DMS53 (cell line): ENCODE measurements at places on chromosomes 5 and 9.

DNA sequence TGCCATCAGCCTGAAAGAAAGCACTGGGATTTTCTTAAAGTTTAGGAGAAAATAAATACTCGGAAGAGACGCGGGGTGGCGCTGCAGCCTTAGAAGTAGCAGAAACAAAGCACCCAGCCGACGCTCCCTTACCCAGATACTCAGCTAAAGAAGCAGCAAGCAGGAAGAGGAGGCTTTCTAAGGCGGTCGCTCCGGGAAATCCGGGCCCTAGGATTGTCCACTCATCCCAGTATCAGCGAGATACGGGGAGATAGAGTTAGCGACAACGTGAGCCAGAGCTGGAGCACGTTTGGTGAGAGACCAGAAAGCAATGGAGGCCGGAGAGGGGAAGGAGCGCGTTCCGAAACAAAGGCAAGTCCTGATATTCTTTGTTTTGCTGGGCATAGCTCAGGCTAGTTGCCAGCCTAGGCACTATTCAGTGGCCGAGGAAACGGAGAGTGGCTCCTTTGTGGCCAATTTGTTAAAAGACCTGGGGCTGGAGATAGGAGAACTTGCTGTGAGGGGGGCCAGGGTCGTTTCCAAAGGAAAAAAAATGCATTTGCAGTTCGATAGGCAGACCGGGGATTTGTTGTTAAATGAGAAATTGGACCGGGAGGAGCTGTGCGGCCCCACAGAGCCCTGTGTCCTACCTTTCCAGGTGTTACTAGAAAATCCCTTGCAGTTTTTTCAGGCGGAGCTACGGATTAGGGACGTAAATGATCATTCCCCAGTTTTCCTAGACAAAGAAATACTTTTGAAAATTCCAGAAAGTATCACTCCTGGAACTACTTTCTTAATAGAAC lies at the start of gene PCDHB2:
TSS of gene PCDHB2 (plus strand) at position 135 of the 782 bp plus-strand sequence. CDS start at position 311, 176 bp downstream.
- peak; percentile 94 for DNase-seq

DNA sequence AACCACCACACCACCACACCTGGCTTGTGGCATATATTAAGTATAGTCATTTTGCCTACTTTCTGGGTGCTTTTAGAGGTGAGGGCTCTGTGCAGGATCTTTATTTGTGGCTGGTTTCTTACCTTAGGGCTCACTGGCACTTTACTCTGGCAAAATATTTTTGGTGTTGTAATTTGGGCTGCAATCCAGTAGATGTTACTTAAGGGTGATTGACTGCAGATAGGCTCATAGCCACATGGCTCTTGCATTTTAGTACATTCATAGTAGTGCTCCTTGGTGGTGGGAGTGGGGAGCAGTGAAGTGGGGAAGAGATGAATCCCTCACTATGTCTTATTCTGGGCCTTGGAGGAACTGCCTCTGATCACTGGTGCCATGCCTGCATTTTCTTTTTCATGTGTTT lies 376.1 kb upstream of the GRIN3A start:
- no peak for DNase-seq

- no peak for DNase-seq
Measured at GRCh38 chr9:13142776-13143175, 136.7 kb downstream of the MPDZ start.

DNA sequence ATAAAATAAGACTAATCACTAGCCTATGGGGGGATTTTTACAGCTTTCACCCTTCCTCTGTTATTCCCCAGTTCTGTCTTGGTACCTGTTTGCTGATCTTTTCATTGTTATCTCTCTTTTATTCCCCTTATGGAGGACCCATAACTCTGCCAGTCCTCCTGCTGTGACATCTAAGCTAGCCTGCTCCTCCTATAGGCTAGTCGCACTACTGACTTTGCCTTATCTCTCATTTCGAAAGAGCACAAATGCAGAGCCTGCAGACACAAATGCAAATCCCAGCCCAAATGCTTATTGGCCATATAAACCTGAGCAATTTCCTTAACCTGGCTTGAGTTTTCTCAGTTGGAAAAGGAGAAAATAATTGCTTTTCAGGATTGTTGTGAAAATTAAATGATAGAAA lies 59.1 kb upstream of the CAMK4 start:
- no peak for DNase-seq

GRCh38 chr5:126973193-126973592 lies 57.2 kb downstream of the MARCHF3 start:
- DNase-seq: no peak

GRCh38 chr9:8337834-8338766 lies 538.5 kb upstream of the DMAC1 start:
- no peak for DNase-seq

DNA sequence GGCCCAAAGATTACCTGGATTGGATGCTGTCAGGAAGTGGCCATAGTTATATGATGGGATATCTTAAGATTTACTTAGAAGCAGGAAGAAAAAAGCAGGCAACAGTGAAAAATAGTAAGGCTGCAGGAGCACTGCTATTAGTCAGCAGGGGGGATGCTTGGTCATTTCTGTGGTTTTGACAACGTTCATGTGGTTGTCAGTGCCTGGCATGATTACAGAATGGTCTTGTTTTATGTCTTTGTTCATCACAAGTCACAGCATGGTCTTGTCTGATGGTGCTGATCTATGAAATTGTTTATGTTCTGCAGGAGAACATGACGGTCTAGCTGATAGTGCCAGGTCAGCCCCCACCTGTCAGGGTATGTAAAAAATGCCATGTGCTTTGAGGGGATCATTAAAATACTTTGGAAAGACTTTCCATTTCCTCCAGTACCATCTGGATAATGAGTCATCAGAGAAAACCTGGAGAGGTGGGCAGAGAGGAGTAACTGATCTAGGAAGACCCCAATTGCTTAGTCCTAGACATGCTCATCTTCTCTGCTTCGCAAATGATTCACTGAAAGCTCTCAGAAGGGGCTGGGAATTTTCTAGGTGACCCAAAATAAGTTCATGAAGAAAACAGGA lies 48.5 kb downstream of the PLGRKT start:
- DNase-seq: no peak

GRCh38 chr5:113612060-113612496 lies 98.6 kb downstream of the YTHDC2 start:
- DNase-seq: peak; percentile 67

- DNase-seq: no peak
Measured at GRCh38 chr5:124079062-124079461, 567.1 kb downstream of the CSNK1G3 start.

DNA sequence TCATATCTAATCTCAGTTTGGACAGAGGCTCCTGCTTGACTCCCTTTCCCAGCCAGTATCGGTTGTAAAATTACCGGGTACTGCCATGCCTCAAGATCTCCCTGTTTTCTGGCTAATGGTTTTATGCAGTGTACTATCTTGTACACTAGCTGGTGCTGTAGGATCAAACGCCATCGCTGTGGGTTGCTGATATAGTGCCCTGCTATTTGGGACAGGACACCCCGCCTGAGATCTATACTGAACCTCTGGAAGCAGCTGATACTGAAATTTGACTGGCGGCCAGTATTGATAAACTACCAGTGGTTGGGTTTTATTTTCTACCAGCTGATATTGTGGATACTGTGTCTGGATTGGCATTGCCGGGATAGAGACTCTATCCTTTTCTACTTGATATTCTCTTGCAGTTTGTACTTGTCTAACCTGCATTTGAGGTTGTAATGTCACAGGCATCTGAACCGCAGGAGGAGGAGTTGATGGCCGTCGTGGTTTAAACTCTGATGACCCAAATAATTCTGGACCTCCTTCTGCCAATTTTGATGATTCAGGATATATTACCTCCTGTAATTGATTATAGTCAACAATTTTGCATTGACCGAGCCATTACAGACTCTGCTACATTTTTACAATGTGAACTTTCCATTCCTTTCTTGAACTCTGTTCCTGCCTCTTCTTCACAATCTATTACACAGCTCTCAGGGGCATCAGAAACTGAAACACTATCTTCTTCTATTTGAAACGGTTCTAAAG lies 112.5 kb upstream of the LARP1 start:
- peak; percentile 71 for DNase-seq

DNA sequence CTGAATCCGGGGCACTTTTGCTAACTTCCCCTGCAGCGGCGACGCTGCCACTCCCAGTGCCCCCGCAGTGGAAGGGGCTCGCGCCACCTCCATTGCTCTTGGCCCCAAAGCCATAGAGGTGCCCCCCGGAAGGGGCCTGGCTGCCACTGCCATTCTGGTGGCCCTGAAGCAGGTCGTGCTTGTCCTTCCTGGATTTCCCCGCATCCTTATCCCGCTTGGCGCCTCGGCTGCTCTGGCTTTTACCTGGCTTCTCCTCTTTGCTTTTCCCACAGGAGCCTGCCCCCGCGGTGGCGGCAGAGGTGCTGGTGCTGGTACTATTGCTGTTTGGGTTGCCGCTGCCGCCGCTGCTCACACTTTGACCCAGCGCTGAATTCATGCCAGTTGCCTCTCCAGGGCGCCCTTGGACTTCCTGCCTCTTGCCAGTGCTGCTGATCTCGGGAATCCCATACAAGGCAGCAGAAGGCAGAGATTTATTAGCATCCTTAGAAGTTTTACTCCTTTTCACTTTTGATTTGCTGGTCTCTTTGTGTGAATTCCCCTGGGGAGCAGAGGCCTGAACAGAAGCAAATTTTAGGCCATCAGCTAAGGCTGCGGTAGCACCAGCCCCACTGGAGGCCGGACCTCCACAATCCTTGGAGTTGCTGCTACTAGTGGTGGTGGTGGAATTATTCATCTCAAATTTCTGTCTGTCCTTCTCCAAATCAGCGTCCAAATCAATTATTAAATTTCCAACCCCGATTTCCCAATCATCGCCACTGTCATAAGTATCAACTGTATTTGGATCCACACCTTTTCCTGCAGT lies 2.1 kb downstream of the ZNF608 start:
- peak; percentile 63 for DNase-seq

GRCh38 chr5:43553381-43553780 lies 3.5 kb downstream of the PAIP1 start:
- DNase-seq: peak; percentile 11

- DNase-seq: peak; percentile 58
Measured at GRCh38 chr5:55668356-55668755, 43.8 kb downstream of the SLC38A9 start.

DNA sequence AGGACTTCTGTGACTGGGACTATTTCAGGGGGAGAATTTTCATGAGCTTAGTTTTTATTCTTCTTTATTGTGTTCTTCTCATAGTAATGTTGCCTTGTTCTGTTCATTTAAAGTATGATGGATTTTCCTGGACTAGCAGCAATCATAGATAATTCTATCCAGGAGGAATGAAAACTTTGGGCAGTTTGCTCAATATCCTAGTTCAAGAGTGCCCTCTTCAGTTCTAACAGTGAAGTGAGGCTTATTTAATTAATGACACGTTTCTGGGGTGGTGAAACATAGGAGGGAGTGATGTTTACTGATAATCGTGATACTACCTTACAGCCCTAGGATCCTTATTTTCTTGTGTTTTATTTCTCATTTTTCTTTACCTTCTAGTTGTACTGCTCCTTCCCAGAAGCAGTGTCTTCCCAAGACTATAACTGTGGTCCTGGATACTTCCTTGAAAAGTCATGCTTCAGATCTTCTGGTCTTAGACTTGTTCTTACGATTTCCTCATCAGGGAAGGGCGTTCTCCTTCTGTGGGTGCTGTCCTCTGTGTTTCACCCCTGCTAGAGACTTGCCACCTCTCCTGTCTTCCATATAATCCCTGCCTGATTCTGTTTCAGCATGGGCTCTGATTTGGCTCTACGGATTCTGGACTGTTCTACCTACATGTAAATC lies 57.4 kb downstream of the CFAP95 start:
- peak; percentile 70 for DNase-seq

DNA sequence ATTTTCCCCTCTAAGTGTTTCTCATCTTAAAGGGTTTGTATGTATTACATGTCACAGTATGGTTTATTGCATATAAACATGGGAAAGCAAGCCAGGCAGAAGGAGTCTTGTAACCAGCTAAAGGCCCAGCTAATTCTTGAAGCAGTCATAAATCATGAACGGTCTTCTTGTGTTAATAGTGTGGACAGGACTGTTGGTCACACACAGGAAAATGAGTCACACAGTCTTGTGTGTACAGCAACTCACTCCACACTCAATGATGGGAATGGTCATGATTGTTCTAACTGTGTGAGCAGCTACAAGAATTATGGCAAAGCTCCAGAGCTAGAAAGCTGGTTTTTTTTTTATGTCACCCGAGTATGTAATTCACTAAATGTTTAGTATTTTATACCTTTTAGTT lies 123.9 kb downstream of the GHR start:
- peak; percentile 61 for DNase-seq

- no peak for DNase-seq
Measured at GRCh38 chr9:137708590-137709284, 89.9 kb downstream of the EHMT1 start.

GRCh38 chr5:14351086-14351661 lies 208.0 kb downstream of the TRIO start:
- no peak for DNase-seq

GRCh38 chr5:180049185-180049548 lies 22.4 kb downstream of the RNF130 start:
- DNase-seq: no peak

DNA sequence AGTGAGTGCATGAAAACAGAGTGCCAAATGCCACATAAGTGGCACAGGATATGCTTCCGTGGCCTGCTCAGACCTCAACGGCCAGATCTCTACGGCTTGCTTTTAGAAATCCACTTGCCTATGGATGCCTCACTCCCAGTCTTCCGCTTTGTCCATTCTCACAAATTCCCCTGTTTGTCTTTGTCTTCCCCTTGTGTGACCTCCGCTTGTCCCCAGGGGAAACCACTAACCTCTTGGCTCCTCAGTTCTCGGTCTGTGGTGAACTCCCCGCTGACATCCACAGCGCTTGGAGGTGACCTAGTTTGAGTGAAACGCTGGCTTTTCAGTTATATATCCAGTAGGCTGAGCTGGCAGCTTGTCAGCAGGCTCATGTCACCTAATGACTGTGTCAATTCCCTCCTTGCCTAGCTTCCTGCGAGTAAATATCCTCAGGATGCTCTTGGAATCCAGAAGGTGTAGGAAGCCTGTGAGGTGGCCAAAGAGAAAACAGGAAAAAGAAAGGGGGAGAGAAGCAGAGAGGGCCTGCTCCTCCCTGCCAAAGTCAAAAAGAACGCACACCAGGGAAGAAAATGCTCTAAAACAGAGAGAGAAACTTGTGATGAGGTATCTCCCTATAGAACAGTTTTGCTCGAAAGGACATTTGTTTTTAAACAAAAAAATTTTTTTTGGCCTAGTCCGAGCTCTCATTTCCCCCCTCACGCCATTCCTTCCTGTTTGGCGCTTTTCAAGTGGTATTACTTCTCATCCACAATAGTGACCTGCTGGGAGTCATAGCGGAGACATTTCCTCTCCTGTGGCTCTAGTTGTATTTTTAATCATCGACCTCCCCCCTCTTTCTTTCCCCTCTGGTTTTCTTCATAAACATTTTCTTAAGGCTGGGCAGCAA lies 101.6 kb upstream of the SPRY4 start:
- DNase-seq: no peak

DNA sequence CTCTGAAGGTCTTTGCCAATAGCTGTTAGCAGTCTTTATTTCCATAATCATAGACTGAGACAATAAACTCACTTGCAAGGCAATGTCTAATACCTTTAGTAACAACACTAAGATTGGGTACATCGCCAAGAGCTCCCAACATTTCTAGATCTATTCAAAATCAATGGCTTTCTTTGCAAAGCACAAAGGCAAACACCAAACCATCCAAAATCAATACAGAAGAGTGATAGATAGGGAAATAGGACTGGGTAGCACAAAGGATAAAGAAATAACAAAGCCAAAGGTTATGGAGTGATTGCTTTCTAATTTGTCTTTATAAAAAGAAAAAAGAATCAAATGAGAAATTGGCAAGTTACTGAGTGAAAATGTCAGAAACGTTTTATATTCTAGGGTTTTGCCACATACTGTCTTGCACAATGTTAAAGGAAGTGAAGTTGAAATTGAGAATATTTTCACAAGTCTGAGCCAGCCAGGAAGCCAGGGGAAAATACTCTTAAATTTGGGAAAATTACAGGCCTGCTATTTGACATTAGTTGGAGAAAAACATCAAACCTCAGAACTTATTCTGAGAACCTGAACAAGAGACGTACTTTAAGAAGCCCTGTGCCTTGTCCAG lies 53.3 kb upstream of the LHFPL2 start:
- no peak for DNase-seq
